Naive thymus-derived CD4-positive, alpha-beta T cell (primary cell): ENCODE measurements at places on chromosomes 2 and 18. TPM values are rescaled to one million over a fixed set of nuclear protein-coding genes. Genes with fewer than 3 reads are reported as not detected.

HADHB gene
- 64.2 TPM for total RNA-seq

- H3K27ac ChIP-seq: no peak overlapping the region
- no peaks in the 10 kb centered on the region for H3K36me3 ChIP-seq
- no peak overlapping the region for H3K4me3 ChIP-seq
- H3K4me1 ChIP-seq: no peaks in the 10 kb centered on the region
- no peak for DNase-seq
- H3K27me3 ChIP-seq: no peaks in the 10 kb centered on the region
Measured at GRCh38 chr2:162215162-162215561, 28.1 kb downstream of the FAP start.

PTGR3 gene
- total RNA-seq: 25.1 and 28.4 TPM in 2 replicates

DNA sequence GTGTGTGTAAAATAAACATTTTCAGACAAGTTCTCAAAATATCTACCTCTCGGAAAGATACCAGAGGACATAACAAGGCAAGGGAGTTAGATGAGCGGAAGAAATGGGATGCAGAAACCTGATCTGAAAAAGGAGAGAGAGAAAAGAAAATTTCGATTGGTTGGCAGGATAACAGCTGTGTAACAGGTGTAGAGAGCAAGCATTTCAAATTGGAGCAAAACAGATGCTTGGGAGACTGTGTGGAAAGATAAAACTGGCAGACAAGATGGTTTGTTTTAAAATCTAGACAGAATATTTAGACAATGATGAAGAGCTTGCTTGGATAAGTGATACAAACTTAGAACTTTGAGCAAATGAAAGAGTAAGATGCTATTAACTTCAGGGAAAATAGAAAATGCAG lies 20.2 kb downstream of the CHST9 start:
- no peaks in the 10 kb centered on the region for H3K4me1 ChIP-seq
- H3K27me3 ChIP-seq: no peaks in the 10 kb centered on the region
- H3K27ac ChIP-seq: no peak overlapping the region
- no peak overlapping the region for H3K4me3 ChIP-seq
- no peak for DNase-seq
- no peaks in the 10 kb centered on the region for H3K36me3 ChIP-seq

- H3K4me1 ChIP-seq: peaks cover 10% of the 10 kb centered on the region
- H3K4me3 ChIP-seq: no peak overlapping the region
- no peaks in the 10 kb centered on the region for H3K27me3 ChIP-seq
- H3K27ac ChIP-seq: no peak overlapping the region
- no peaks in the 10 kb centered on the region for H3K36me3 ChIP-seq
Measured at GRCh38 chr2:100230754-100231153, 88.4 kb upstream of the AFF3 start.

GPR55 gene
- 8.8 TPM for total RNA-seq

REG3G gene
- not detected for total RNA-seq
